Common myeloid progenitor, CD34-positive (primary cell): ENCODE measurements at places on chromosomes 6 and 20.

DNA sequence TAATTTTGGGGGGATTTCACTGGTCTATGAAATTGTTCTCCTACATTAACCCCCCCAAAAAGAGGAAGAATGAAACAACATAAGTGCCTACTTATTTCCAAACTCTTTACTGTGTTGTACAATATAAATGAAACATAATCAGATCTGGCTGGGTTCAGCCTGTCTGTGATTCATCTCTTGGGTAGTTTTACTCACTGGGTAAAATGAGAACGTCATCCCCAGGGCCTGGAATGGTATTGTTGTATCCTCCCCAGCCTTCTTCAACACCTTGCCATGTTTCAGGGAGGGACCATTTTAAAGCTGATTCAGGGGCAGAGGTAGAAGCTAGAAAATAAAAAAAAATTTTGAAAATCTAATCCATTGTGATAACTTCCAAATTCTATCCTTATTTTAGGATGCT is 256.7 kb downstream of the PKHD1 start:
- DNase-seq, result no peak

DNA sequence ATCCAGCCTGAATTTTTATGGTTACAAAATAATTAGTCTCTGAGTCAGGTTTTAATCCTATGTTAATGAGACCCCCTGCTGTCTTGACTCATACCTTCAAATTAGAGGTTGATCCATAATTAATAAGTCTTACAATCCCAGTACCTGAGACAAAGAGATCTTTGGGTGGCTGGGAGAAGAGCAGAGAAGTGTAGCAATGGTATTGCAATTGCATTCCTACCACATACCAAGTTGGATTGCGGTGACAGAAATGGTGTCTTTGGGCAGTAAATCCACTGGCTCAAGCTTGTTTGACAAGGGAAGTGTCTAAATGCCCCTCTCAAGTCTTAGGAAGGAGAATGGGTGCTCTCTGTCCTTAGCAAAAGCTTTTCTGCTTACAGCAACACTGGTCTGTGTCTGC is 150.4 kb downstream of the BTBD3 start:
- DNase-seq, result no peak

- DNase-seq, result no peak
Observed at GRCh38 chr6:37727996-37728395, 30.3 kb upstream of the MDGA1 start.

GRCh38 chr6:130307752-130308361 is 58.0 kb upstream of the TMEM200A start:
- DNase-seq, result no peak

GRCh38 chr6:161561908-161562307 is 288.0 kb upstream of the AGPAT4 start:
- no peak for DNase-seq

DNA sequence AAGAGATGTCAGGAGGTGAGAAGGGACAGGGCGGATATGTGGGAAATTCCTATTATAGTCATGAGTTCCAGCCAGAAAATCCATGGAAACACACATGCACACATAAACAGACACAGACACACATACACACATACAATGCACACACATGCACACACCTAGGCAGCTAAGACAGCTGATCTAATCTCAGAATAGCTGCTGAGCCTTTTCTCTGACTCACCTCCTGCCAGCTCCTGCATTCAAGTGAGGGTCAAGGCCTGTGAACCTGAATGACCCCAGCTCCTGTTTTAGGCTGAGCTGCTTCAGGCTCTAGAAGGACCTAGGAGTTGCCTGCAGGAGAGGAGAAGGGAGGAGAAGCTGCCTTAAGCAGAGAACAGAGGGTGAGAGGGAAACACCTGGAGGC is 21.6 kb upstream of the RAET1L start:
- DNase-seq, result no peak

GRCh38 chr6:73394577-73395354 is at the start of gene DDX43:
Gene DDX43, plus strand, starts transcription at chr6:73394828. Its CDS starts 78 bp downstream, at chr6:73394906.
- DNase-seq, result peak; percentile 18

GRCh38 chr6:15953152-15953880 is 175.6 kb upstream of the MYLIP start:
- no peak for DNase-seq

DNA sequence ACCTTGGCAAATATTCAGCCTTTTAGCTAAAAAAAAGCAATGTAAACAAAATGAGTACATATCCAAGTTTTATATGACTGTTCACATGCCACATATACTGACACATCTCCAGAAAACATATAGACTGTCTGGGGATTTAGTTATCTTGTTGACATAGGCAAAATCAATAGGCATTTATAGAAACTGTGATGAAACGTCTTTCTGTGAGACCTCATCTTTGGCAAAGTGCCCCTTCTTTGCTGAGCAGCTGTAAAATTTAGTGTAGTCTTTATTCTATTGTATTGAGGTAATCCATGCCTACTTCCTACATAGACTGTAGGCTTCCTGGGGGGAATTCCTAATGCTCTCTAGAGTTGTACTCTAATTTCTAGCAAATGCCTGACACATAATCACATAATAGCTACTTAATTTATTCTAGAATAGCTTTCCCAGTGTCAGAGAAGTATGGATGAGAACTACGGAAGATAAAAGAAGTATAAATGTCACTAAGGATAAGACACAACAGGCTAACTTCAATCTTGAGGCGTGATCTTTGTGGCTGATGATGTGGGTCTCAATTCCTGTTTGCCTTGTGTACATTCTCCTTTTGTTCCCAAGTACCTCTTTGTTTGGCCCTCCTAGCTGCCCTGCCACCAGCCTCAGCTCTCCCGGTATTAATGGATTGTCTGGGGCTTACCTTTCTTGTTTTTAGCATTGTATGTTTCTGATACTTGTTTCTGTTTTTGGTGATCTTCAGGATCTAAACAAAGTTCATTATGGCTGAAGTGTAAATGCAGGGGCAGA is 30.6 kb downstream of the PTCHD4 start:
- DNase-seq, result no peak
